ENCODE measurements at places on chromosomes 6 and 20. TPM values are rescaled to one million over a fixed set of nuclear protein-coding genes. Genes with fewer than 3 reads are reported as not detected.

- peak; percentile 27 for DNase-seq
These were observed 94.7 kb downstream of the ANKRD6 start for GRCh38 chr6:89527634-89528033.

The HLA-DQA1 gene
- 1.6 TPM for total RNA-seq

GRCh38 chr6:166436195-166437139, 53.7 kb upstream of the MPC1 start:
- no peak for DNase-seq

DNA sequence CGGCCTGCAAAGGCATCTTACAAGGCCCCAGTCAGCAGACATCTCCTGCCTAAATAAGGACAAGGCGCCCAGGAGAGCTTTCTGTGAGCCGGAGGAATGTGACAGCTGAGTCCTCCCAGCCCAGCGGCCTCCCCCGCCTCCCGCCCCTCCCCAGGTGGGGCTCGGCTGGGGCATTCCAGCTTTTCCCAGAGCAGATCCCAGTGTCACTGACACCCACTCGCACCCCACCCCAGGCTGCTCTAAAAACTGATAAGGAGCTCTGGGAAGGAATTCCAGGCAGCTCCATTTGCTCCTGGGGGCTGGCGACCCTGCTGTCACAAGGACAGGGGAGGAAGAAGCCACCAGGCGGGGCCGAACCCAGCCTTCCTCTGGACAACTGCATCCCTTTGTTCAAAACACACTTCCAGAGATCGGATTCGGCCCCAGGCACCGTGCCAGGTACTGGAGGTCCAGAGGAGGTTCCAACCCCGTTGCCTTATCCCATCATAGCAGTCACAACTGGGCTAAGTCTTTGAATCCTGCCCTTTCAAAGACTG, 49.7 kb downstream of the JPH2 start:
- no peak for DNase-seq

DNA sequence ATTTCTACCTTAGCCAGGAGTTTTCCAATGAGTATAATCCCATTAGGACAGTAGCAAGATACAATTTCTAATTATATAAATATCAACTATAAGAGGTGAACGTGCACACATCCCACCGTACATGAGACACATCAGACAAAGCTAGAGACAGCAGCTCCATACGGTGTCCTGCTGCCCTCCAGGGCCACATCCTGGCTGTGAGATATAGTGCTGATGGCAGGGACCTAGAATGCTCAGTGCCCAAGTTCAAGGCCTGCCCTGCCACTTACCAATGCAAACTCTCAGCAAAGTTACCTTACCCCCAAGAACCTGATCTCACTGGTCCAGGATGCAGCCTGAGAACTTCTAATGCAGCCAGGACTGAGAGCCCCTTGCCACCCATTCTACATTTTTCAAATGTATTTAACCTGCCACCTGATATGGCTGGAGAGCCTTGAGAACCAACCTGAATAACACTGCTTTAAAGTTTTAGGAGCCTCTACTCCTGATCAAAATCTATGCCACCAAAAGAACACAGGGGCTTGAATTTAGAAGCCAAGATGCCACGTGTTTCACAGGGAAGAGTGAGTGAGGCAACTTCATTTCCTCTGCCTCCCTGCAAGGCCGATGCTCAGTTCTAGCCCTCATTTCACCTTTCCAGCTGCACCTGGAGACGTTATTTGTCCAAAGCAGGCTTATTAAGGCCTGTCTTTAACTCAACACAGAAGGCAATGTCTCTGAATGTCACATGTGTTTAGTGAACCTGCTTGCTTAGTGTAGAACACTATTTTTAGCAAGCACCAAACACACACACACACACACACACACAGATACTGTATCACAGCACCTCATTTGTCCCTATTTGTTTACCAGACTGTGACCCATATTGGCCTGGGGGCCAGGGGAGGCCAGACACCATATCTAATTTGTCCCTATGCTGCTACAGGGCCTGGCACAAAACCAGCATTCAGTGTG, 6.1 kb downstream of the NFATC2 start:
- DNase-seq: no peak

DNA sequence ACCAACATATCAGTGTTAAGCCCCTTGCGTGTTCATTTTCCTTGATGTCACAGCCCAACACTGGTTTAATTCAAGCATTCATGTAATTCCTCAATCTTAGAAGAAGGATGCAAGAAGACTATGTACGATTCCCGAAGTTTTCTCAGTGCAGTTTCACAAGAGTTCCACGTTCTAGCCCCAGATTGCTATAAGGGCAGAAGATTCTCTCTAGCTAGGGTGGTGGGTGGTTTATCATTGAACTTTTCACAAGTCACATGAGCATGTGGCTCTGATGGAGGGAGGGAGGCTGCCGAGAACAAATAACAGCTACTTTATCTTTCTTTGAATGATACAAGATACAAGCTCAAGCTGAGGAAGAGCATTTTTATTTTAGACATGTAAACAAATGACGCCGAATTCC, 71.9 kb upstream of the NHSL1 start:
- no peak for DNase-seq

DNA sequence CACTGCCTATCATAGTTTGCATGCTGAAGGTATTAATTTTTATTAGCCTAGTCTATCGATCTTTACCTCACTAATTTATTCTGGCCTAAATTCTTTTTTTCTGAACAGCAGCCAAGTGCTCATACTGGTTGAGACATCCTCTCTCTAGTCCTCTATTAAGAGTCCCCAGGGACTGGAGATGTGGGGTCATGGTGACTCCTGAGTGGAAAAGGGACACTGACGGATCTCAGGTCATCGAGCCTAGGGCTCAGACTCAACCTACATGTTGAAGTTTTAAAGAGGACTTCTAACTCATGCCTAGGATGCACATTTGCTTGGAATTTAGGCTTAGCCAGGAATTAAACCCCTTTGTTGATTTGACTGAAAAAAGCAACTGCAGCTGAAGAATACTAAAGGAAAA, 378.1 kb downstream of the BTBD9 start:
- DNase-seq: no peak

The OPRM1 gene
- under 0.01 TPM for total RNA-seq

GRCh38 chr20:47534405-47534804, 32.7 kb downstream of the NCOA3 start:
- no peak for DNase-seq

Measured in hematopoietic multipotent progenitor cell (in vitro differentiated cells).